ENCODE measurements at places on chromosomes 13 and 19.

GRCh38 chr19:28793391-28794168, 419.4 kb downstream of the UQCRFS1 start:
- DNase-seq, result no peak

DNA sequence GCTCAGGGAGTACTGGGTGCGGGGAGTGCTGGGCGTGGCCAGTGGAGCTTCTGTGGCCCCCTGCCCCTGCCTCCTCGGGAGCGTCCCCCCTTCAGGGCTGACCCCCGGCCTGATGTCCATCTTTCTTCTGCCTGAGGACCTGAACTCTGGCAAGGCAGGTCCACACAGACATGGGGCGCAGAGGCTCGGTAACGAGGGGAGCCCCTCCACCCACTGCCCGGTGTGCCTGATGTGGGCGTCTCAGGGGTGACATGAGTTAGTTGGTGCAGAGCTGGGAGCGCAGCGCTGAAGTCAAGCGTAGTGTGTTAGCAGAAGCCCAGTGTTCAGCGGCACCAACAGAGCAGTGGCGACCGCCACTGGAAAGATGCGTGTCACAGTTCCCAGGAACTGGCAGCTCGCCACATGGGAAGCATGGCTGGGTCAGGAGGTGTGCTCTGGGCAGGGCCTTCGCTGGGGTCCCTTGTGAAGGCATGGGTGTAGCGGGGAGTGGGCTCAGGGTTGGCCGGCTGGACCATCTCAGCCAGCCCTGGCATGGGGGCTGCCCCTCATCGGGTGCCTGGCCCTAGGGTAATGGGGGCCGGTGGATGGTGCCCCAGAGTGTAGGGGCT, 11.5 kb downstream of the THOP1 start:
- no peak for DNase-seq

- no peak for DNase-seq
These were observed 86.5 kb downstream of the NUFIP1 start for GRCh38 chr13:44902738-44903137.

DNA sequence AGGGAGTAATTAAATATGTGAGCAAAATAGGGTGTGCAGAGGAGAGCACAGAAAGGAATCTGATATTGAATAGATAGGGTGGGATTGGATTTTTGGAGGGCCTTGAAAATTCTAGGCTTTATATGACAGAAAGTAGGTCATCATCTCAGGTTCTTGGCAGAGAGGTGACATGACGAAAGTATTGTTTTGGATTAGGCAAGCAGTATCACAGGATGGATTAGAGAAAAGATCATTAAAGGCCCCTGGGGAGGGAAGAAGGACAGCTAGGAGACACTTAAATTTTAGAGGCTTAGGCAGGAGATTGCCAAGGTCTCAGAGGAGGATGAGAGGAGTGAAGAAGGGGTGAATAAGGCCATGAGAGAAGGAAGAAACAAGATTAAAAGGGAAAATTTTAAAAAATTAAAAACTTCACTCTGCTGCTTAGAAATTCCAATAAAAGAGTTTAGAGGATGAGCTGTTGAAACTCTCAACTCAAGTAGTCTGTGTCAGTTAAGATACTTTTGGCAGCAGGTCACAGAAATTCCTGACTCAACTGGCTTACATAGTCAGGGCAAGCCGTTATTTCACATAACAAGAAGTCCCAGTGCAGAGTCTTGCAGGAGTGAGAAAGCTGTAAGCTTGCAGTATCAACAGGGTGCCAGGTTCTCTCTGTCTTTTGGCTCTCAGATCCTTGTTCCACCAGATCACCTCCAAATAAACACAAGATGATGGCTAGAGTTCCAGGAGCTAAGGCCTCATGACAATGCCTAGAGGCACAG, 8.8 kb downstream of the GPC6 start:
- no peak for DNase-seq

- DNase-seq, result no peak
These were observed 94.7 kb downstream of the CDADC1 start for GRCh38 chr13:49342454-49342853.

DNA sequence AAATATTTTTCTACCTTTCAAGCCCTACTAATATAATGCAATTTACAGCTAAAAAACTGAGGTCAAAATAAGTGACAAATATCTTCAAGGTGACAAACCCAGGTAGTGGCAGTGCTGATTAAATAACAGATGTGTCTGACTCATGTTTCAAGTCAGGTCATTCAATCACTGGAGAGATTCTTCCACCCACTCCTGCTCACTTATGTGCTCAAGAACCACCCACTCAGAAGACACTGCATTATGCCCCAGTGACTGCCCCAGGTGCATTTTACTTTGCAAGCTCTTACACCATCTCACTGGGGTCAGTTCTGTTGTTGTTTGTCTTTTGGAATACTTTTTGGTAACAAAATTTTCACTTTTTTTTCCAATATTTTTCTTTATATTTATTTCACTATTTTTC, 2.2 kb downstream of the ZNF100 start:
- no peak for DNase-seq

DNA sequence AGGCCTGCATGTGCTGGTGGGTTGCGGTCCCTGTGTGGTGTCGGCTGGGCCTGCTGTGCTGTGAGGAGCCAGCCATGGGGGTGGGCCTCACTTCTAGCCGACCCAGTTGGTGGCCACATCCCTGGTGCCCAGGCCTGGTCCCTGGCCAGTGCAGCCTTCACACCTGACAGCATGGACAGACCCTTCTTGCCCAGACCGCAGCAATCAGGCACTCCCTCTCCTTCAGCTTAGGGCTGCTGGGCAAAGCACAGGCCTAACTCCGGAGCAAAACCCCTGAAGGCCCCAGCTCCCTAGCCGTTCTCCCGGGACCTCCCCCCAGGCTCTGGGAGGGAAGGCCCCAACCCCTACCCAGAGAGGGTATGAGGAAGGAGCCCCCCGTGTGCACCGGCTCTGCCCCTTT, 6.6 kb upstream of the MCF2L start:
- no peak for DNase-seq

DNA sequence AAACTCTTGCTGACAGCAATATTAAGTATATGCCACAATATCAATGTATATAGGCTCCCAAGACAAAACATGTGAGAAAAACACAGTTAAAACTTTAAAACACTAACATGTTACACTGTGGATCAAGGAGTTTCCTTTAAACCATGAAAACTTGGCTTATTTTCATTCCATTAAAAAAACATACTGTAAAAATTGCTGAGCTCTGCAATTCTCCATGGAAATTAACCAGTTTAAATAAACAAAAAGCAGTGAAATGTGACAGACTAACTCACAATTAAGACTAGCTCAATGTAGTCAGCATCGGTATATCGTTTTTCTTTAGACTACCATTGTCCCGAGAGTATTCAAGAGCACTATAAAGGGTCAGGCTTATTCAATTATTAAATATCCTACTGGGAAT, 930.5 kb upstream of the SLITRK1 start:
- no peak for DNase-seq

DNA sequence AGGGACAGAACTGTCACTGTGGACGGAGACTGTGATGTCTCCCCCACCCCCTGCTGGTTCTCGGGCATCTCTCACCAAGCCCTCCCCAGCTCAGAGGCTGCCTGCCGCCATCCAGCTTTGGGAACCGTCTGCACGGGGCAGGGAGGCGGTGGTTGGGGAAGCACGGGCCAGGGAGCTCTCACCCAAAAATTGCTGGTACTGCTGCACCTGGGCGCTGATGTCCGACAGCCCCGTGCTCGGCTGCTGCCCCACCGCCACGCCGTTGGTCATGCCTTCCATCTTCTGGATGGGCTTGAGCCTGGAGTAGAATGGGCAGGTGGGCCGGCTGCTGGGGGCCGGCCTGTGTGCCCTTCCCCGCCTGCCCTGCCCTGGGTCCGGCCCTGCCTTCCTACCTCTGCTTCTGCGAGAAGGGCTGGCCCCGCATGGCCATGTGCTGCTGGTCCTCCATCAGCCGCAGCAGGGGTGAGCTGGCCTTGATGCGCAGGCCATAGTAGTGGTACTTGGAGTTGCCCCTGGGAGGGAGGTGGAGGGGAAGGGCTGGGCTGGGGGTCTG, 16.1 kb downstream of the DCAF15 start:
- no peak for DNase-seq

DNA sequence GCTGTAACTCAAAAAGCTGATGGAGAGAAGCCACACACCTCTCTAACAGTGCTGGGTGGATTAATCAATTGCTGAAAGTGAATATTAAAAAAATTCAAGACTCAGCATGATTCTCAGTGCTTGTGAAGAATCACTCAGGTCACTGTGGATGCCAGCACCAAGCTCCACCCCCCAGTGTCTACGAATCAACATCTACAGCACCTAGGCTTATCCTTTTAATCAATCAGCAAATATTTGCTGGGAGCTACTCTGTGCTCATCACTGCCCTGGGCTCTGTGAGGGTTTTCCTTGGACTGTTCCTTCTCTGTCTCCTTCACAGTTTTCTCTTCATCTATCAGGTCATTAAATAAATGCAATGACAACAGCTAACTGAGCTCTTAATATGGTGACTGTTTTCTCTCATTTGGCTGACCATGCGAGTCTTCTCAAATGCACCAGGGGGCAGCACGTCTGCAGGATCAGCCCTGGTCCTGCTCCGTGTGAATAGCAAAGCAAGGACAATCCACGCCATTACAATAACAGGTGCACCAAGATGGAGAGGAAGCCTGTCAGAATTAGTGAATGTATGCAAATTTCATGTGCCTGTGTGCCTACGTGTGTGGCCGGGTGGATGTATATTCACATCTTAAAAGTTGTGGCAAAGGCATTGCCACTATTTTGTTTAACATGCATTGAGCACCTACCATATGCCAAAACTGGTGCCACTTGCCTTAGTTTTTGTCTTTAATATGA, 14.6 kb upstream of the C13orf42 start:
- peak; percentile 19 for DNase-seq

GRCh38 chr13:65584126-65584525, 1646.0 kb downstream of the PCDH9 start:
- no peak for DNase-seq

DNA sequence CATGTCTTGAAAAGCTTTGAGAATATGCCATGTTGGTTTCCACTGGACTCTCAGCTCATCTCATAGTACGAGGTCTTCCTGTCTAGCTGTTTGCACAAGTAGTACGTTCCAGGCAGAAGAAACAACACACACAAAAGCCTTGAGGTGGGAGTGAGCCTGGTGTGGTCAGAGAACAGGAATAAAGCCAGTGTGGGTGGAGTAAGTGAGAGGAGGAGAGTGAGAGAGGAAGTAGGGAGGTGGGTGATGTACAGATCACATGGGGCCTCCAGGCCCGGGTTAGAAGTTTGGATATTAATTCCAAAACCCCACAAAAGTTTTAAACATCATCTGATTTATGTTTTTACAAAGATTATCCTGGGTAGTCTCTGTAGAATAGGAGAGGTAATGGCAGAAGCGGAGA, 230.6 kb downstream of the MTUS2 start:
- no peak for DNase-seq

All from T-helper 9 cell (primary cell).